Stimulated activated CD4-positive, alpha-beta T cell treated with anti-CD3 and anti-CD28 coated beads, Interleukin-15, amount 100 ng/mL, for 1 hour (primary cell): ENCODE measurements at places on chromosomes 6 and 20.

- DNase-seq = no peak
Observed at GRCh38 chr20:59139998-59140397, 23.6 kb upstream of the ZNF831 start.

GRCh38 chr6:38310061-38310460, 329.7 kb downstream of the BTBD9 start:
- DNase-seq = no peak

DNA sequence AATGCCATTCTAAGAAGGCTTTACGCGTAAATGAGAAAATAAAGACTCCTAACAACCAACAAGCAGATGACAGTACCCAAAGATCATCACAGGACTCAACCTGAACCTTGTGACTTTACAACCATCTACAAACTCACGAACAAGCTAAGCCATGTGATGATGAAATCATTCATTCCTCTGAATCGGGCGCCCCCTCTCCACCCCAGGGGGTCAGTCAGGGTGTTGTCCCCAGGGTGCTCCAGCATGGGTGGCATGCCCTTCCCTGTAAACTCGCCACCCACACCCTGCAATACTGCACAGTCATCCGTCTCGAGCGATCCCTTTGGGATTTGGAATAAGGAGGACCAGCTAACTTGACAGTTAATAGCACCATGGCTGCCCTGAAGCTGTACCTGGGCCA, 12.6 kb downstream of the SERPINB6 start:
- DNase-seq = no peak

DNA sequence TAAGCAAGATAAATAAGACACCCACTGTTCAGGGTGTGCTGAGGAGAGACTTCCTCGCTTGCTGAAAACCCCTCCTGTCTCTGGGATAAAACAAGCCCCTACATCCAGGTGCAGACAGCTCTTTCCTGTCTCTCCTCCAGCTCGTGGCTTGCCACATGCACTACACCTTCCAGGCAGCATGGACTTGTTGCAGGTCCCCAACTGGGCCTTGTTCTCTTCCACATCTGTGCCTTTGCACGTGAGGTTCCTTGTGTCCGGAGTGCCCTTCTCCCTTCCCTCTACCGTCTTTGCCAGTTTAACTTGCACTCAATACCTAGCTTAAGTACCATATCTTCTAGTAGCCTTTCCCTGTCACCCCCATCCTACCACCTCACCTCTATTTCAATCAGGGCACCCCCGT, 397.6 kb downstream of the RNGTT start:
- DNase-seq = no peak

DNA sequence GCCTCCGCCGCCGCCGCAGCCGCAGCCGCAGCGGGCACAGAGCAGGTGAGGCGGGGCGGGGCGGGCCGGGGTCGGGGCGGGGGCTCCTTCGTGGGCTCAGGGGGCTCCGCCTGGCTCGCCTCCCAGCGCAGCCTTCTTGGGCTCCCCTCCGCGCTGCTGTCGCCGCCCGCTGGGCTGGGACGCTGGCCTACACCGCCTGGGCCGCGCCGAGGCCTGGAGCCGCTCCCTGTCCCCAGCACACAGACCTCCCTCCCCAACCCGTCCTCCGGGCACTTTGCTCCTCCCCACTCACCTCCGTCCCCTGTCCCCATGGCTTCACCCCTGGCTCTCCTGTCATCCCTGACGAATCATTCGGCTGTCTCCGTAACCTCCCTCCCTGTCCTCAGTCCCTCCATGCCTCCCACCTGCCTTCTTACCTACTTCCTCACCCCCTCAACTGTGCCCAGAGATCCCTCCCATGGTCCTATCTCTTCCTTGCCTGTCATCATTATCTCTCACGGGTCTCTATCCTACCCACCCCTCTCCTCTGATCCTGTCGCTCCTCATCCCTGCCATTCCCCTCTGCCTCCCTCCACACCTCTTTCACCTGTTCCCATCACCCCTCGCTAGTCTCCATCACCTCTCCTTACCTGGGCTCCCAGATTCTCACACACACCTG, 512 bp downstream of the TTBK1 start:
- no peak for DNase-seq

DNA sequence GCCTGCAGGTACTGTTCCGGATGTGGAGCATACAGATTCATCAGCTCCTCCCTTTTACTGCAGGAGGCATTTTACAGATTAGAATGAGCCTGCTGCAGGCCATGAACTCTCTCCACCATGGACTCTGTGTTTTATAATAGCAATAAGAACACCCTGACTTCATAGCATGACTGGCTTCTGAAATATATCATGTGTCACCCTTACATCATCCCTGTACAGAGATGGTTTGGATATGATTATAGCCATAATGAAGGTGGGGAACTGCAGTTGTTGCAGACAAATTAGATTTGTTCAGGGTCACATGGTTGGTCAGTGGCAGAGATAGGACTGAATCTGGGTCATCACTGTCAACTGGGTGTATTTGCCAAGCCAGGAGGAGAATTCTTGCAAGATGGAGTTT, 100.7 kb downstream of the FOXO3 start:
- no peak for DNase-seq
